ENCODE measurements at places on chromosomes 3 and 15.

DNA sequence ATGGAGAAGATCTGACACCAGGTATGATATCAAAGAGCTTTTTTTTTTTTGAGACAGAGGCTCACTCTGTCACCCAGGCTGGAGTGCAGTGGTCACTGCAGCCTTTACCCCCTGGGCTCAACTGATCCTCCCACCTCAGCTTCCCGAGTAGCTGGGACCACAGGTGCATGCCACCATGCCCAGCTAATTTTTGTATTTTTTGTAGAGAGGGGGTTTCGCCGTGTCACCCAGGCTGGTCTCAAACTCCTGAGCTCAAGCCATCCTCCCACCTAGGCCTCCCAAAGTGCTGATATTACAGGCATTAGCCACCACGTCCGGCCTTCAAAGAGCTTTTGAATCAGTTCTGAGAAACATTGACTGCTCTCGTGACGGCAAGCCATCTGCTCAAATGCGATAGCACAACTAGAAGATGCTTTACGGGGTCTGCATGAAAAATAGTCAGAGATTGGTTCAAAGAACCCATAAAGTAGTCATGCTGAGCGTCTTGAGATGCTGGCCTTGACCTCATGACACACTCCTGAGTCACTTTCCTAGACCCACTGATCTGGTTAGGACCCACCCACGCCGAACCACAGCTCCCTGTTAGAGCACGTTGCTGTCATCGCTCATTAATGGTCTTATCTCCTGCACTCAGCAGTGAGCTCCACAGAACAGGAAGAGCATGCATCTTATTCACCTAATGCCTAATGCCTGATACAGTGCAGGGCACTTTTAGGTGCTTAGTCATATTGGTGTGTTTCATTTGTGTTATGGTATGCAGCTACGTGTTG is 57.0 kb upstream of the NR2F2 start:
- peak; percentile 100 for DNase-seq

DNA sequence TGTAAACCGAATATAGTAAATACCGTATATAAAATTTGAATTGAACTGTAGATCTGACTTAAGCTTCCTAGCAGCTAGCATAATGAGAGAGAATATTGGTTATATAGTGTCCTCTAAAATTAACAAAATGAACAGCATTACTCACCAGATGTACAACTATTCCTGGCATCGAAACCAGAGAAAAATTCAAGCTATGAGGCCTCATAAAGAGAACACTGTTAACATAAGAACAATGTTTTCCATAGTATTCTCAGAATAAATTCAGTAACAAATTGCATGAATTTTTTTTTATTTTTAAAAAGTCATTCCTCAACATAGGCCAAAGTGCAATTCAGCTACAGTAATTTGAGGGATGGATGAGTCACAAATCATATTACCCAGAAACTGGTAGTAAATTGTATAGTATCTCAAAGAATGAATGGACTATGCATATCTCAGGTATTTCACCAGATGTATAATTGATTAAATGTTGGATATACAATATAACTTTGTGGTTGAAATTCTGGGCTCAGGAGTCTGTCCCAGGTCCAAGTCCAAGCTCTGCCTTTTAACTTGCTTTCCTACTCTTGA is 5.0 kb downstream of the TMEM207 start:
- no peak for DNase-seq

DNA sequence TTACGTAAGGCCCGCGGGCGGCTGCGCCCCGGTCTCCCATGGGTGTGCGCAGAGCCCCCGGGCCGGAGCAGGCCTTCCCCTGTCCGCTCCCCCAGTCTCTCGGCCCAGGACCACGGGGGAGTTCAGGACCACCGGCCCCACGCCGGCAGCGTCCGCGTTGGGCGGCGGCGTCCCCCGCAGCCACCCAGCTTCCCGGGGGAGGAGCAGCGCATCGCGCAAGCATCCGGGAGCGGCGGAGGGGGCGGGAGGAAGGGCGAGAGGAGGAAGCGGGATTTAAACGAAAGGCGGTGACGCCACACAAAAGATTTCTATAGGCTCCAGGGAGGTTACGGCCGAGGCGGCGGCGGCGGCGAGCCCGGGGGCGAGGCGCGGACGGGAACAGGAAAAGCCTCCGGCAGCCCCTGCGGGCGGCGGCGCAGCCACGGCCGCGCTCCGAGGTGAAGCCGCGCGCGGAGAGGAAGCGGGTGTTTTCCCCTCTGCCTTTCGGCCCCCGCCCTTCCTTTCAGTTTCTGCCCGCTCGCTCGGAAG is at the start of gene TLNRD1:
Gene TLNRD1 (plus strand): TSS at position 300 of the 528 bp plus-strand sequence. CDS start 1,349 bp downstream, outside the sequence.
- no peak for DNase-seq

DNA sequence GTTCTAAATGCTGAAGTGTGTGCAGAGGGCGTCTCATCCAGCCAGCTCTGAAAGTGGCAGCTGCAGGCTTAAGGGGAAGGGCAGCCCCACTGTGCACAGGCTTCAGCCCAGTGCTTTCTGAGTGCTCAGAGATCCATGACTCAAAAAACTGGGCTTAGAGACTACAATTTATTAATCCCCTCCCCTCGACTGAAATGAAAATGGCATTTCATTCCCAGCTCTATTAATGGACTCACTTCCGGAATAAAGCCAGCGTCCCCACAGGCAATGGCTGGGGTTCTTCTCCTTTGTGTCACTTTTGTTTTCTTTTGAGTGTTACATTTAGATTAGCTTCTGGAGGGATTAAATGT is 55.5 kb upstream of the PLXNA1 start:
- no peak for DNase-seq

DNA sequence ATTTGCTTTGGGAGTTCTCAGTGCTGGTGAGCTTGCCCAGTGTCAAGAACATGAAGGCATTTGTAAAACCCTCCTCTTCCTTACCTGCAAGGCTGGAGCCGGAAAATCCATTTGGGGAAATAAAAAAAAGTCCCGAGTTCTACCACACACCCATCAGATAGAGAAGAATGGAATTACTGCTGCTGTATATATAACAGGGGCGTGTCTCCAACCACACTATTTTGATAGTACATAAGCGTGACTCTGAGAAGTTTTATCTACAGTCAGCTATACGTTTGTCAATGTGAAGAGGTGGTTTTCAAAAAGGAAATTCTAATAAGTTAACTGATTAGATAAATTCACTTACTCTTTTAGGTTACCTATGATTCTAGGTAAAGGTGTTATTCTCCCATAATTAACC is 1.3 kb upstream of the CPA3 start:
- DNase-seq, result no peak

DNA sequence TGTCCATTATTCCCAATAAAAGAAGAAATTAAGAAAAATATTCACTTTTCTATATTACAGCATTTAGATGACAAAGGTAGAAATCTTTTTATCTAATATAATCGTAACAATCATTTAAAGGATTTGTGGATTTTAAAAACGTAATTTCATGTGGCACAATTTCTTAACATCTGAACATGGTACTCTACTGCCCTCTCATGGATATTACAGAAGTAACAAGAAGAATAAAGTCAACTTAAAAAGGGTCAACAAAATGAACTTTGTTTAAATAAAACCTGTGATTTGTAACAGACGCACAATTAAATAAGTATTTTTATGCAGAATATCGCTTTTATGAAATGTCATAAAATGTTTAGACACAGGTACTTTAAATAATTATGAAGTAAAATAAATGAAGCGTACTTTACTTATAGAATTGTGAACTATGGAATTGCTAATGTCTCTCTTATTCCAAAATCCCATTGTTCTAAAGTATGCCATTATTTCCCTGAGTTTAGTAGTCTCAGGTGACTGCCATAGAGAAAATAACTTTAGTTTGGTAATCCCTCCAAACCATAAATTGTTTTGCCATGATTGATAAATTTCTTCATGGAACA is 366.8 kb upstream of the ZNF385D start:
- DNase-seq, result peak; percentile 22

DNA sequence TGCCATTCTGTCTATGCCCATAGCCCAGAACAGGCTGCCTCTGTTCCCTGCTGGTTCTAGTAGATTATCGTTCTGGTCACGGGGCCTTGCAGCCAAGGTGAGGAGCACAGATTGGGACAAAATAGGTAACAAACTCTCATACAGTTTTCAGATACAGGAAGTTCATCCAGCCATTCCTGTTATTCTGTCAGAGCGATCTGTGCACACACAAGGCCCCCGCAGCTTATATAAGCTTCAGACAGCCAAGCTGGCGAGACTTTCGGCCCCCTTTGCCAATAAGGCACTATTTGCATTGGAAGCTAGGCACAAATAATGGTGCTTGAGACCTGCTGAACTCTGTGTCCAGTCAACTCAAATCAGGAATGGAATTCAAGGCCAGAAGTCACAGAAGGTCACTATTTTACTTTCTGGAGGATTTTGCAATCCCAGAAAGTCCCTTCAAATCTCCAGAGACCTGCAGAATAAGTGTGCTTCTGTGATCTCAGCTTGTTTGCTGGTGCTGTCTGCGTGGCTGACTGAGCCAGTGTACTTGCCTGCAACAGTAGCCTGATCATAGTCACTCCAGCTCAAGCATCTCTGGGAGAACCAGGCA is 69.4 kb downstream of the BFSP2 start:
- DNase-seq, result no peak

DNA sequence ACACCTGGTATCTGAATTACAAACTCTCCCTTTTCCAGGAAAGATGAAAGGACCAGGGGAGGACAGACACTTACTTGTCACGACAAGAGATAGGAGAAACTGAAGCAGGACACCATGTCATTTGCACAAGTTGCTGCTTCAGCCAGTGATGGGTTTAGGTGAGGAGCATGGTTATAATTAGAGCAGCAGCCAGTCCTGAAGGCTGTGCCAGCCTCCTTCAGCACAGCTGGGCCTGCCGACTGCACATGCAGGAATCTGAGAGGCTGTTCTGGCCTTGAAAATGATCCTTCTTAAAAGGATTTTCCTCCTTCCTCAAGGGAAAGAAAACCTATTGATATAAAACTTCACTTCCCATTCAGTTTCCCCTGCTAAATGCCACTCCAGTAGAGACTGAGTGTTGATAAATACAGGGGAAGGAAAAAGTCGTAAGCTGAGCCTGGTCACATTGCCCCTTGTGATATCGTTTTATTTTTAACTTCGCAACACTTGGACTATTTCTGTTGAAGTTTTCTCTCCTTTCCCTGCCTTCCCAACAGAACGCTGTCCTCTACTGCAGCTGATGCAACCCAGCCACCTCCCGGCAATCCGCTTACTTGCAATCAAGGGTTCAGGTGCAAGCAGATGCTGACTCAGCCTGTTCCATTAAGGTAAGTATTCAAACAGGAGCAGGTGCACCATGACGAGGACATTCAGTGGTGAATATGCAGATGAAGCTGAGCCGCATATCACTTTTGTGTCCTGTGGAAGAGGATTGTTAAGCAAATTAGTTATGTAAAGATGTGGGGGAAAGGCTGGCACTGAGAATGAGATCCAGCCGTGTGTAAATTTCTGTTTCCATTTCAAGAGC is at the start of gene FBXO40:
Gene FBXO40 (plus strand): TSS at position 524 of the 847 bp plus-strand sequence. CDS start 27,197 bp downstream, outside the sequence.
- DNase-seq, result no peak

GRCh38 chr15:39194106-39194830 is 386.6 kb upstream of the THBS1 start:
- no peak for DNase-seq

DNA sequence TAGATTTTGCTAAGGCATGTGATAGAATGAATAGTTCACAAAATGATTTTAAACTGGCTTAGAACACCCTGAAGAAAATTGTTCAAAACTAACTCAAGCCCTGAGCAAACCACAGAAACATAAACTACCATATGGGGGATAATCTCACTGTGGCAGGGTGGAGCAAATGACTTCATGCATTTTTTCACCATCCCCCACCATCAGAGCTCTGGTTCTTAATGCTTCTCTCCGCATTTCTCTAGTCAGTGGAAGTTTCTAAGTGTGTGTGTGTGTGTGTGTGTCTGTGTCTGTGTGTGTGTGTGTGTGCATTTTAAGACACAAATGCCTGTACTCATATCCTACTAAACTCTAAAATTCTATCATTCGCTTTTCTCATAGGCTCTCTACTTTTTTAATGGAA is 107.1 kb upstream of the PHLDB2 start:
- peak; percentile 95 for DNase-seq

GRCh38 chr3:64890006-64890405 is 202.2 kb upstream of the ADAMTS9 start:
- DNase-seq, result no peak

DNA sequence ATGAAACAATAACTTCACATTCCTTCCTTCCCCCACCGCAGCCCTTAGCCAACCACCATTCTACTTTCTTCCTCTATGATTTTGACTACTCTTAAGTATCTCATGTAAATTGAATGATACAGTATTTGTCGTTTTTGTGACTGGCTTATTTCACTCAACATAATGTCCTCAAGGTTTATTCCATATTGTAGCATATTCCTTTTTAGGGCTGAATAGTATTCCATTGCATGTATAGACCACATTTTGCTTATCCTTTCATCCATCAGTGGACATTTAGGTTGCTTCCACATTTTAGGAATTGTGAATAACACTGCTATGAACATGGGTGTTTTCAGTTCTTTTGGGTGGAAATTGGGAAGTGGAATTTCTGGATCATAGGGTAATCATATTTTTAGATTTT is 106.1 kb downstream of the THSD4 start:
- no peak for DNase-seq

DNA sequence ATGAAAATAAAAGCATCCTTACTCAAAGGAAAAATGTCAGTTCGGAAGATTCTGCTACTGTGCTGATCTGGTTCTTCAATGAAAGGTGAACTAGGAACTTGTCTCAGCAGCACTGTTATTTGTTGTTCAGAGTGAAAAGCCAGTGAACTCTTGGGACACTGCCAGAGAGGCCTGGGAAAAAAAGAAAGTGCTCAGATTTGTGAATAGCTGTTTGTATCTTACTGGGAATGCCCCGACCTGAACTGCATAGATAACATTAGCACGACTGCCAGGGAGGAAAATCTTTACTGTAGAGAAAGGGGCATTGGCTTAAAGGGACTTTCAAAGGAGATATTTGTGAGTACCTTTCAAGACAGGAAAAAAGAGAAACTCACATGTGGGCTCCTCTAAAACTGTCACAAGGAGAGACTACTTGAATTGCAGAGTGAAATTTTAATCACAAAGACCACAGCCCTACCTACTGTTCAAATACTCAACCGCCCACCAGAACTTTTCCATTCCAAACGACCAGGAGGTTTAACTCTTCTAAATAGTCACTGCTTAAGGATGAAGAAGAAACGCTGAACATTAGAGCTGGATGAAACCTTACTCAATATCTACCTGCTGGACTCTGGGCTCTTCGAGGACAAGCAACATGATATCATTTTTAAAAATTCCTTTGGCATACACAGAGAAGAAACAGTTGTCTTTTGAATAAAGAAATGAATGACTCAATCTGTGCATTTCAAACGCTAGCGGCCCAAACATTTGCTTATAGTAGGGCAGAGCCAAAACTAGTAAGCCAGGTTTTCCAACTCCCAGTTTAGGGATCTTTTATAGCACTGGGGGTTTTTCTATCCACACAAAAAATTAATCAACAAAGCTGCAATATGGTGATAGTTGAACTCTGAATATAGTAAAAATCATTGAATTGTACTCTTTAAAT is 13.4 kb downstream of the TAMM41 start:
- no peak for DNase-seq

- DNase-seq, result no peak
Measured at GRCh38 chr15:33742306-33742705, 226.0 kb upstream of the CHRM5 start.

DNA sequence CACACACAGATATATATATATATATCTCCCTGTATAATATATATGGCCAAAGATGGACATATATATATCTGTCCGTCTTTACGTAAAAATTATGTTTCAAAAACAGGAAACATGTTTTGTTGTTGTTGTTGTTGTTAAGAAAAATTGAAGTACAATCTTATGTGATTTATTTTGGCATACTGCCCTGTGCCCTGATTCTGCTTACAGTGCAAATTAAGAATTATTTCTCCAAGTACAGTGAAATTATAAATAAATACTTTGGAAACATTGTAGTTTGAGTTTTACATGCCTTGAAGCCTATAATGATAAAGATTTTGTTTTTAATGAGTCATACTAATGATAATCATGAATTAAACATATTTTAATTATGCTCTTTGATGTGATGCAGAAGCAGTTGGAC is 994.9 kb downstream of the DIPK2A start:
- no peak for DNase-seq
